ENCODE measurements at places on chromosomes 2 and 18. TPM values are rescaled to one million over a fixed set of nuclear protein-coding genes. Genes with fewer than 3 reads are reported as not detected.
A peak's percentile ranks its signal among the peaks of the same experiment; 100 is the strongest.

GRCh38 chr2:232883116-232883721 is 13.2 kb downstream of the SNORC start:
- no peak for DNase-seq

- no peak for DNase-seq
Measured at GRCh38 chr18:34985963-34986362, 55.2 kb upstream of the MAPRE2 start.

- peak; percentile 57 for DNase-seq
Measured at GRCh38 chr2:147844697-147845410, at the start of gene ACVR2A. Gene ACVR2A, plus strand, starts transcription at chr2:147845029. Its CDS starts 124 bp downstream, at chr2:147845153.

DNA sequence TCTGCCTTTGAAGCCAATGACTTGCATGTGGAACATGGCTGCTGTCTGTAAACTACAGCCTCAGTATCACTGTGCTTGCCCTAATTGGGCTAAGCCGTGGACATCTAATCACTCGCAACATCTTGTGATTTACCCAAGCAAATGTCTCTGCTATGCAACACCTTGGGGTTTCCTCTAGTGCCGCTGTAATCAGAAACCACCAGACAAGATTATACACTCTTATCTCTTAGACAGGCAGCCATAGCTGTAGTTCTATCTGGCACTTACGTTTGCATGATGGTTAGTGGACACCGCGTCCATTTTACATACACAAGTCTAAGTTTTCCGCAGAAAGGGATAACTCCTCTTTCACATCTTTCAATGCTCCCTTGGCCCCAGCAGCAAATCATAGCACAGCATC is 204.3 kb upstream of the CCDC68 start:
- DNase-seq, result no peak

DNA sequence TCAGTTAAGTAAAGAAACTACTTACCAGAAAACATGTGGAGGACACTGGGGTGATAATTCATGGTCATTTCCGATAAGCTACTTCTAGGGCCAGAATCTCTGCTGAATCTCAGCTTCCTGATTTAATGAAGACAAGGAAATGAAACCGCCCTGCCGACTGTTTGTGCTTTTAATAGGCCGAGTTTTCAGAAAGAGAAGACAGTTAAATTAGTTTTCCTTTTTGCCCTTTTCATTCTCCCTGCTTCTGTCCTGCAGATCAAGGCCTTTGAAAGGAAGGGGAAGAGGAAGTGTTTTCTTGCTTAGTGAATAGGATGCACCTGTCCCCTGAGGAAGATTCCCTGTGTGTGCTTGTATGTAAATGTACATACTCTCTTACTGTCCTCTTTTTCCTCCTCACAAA is 126.6 kb downstream of the SH3RF3 start:
- DNase-seq, result no peak

GRCh38 chr2:7809640-7810039 is 872.2 kb upstream of the ID2 start:
- no peak for DNase-seq

- DNase-seq, result no peak
Measured at GRCh38 chr2:216031960-216032689, 18.8 kb upstream of the MREG start.

- no peak for DNase-seq
Measured at GRCh38 chr2:140276661-140277060, 1496.5 kb upstream of the NXPH2 start.

GRCh38 chr2:109284826-109285225 is 155.8 kb downstream of the SH3RF3 start:
- no peak for DNase-seq

GRCh38 chr2:158815658-158816057 is 20.5 kb downstream of the DAPL1 start:
- DNase-seq, result no peak

- no peak for DNase-seq
Measured at GRCh38 chr18:65704046-65704445, 46.8 kb upstream of the CDH7 start.

DNA sequence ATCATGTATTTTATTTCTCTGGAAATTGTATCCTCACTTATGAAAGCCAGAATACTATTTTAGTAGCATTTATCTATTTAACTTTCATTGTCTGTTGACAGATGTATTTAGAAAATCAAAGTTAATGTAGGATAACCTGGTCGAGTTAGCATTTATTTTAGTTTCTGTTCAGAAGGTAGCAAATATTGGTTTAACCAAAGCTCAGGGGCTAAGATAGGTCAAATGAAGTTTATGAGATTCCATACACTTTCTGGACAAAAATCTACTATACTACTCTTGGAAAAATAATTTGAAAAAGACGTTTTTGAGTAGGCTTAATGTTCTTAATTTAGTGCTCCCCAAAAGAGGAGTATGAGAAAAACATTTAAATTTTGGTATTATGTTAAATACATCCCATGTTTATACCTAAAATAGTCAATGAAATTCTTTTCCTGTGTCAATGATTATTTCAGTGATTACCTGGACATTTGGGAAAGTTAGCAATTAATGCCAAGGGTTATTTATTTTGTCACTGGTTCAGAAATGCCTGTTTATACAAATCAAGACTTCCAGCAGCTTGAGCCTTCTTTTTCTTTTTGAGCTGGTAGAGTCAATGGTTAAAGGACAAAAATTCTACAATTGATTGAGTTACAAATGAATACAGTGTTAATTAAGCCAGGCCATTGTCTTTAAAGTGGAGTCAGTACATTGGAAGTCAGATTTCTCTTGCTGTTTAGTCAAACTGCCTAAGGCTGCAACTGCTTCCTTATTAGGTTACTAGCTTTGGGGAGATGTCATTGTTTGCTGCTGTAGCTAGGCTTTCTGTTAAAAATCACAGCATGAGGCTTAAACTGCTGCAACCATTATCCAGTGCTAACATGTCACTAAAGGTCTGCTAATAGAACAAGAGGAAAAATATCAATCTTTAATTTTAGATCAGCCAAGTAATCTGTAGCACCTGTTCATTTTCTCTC is 182.3 kb downstream of the CAMKMT start:
- no peak for DNase-seq

The TRIM43 gene
- total RNA-seq, result not detected

The TRIB2 gene
- 3.7 TPM for total RNA-seq

The TACR1 gene
- total RNA-seq, result 0.37 TPM

The TUBA3E gene
- not detected for total RNA-seq

The AGXT gene
- 1.9 TPM for total RNA-seq

All from colonic mucosa (tissue), 4 donors.